ENCODE measurements at places on chromosomes 5 and 9.

DNA sequence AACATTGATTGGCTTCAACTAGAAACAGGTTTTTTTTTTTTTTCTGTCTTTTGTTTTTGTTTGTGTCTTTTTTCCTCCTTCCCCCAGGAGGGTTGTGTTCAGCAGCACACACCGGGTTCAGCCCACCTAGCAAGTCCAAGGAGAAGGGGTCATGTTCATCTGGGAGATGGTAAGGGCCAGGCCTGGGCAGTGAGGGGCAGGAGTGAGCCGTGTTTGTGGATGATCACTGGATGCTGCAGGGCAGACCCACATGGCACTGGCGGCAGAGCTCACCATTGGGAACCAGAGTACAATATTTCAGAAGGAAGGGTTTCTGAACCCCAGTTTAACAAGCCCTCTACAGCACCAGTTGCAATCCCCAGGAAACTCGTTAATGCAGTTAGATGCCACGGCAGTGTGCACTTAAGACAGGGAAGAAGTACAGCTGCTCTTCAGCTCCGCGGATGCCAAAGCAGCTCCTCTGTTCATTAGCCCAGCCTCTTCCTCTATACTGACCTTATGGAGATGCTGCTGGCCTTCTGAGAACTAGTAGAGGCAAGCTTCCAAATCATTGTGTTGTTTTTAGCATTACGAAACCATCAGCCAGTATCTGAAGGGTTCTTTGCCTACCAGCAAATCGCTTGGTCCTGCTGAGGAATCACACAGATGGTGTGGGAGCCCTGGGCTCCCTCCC is 508.2 kb upstream of the WWC1 start:
- no peak for DNase-seq

- DNase-seq, result no peak
Measured at GRCh38 chr9:134276453-134277245, 49.6 kb upstream of the RXRA start.

DNA sequence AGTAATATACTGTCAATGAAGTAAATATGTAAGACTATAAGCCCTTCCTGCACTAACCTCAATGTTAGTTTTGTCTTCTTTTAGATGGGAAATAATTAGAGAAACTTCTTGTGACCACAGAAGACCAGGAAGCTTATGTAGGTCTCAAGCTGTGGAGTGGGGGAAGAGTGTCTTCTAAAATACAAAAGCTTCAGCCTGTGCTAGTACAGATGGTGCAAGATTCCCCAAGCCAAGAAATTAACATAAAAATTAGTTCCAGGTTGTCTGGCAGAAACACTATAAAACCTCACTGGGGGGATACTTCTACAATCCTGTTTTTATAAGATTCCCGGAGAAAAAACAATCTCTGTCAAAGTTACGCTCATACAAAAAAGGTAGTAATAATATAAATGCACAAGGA is 103.6 kb downstream of the FNBP1 start:
- no peak for DNase-seq

- DNase-seq, result no peak
Measured at GRCh38 chr9:120507936-120508510, 71.9 kb downstream of the CDK5RAP2 start.

GRCh38 chr5:43514471-43514815 is 505 bp downstream of the C5orf34 start:
- no peak for DNase-seq

All from activated CD4-positive, alpha-beta T cell treated with anti-CD3 and anti-CD28 coated beads for 24 hours (primary cell).